ENCODE measurements at places on chromosomes 16 and 17.

- no peak for DNase-seq
Observed at GRCh38 chr17:51391982-51392654, 131.8 kb downstream of the UTP18 start.

DNA sequence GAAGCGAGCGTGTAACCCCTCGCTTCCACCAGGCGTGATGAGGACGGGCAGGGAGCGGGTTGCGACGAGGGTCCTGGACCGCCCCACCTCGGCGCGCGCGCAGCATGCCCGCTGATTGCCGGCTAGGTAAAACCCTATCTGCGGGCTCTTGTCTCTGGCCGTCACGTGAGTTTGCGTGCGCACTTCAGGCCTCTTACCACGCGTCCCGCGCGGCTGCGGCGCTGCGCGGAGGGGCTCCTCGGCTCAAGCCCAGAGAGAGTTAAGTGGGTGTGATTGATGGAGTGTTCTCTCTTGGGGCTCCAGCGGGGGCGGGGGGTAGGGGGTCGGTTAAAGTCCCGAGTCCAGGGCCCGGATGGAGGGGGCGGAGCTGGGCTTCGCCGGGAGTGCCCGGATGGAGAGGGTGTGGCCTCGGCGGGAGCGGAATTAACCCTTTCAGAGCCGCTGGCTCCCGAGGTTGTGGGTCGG, 7.9 kb downstream of the KDM6B start:
- no peak for DNase-seq

DNA sequence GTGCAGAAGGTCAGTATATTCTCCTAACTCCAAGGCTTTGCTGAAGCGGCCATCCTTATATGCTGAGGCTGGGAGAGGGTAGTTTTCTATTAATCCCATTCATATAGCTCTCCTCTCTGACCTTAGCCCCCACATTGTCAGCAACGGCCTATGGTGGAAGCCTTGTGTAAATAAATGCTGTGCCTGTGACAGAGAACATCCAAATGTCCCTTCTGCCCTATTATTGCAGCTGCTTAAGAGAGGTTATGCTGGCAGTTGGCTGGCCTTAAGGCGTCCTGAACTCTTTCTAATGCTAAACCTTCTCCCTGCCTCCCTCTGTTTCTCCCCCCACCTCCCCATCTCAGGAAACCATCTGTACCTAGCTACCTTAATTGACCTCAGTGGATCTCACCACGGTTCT, 53.6 kb downstream of the ARHGAP44 start:
- DNase-seq = no peak

- no peak for DNase-seq
Observed at GRCh38 chr17:45131616-45132319, 547 bp downstream of the PLCD3 start.

GRCh38 chr16:82074019-82074558, 39.0 kb downstream of the HSD17B2 start:
- no peak for DNase-seq

DNA sequence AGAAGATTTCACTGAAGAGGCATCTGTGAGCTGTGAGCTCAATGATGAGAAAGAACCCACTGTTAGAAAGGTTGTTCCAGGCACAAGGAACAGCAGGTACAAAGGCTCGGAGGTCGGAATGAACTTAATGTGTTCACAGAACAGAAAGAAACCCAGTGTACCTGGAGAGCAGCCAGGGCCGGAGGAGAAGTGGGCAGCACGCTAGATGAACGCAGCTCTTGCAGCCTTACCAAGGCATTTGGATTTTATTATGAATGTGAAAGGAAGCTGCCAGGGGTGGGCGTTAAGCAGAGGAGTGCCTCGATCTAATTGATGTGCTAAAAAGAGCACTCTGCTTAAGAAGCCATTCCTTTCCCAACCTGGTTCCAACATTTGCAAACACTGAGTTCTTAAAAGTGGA, 19.0 kb downstream of the EEF2K start:
- DNase-seq = no peak

- DNase-seq = no peak
Observed at GRCh38 chr16:29790949-29791844, 646 bp downstream of the KIF22 start.

DNA sequence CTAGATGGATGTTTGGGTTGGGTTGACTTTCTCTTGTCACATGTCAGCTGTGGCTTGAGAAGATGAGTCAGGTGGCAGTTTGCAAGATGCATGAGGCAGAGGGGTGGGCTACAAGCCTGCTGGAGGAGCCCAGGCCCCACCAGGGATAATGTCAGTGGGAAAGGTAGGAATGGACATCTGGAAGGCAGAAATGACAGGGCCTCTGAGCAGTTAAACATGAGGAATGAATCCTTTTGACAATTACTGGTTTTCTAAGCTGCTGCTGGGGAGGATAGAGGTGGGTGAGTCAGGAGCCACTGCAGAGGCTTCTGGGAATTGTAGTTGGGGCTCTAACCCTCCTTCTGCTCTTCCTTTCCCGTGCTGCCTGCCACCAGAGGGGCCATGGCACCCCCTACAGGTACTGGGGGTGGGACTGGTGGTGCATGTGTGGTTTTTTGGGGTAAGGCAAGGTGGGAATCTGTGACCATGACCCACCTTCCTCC, 15.7 kb downstream of the SLC52A1 start:
- DNase-seq = no peak

DNA sequence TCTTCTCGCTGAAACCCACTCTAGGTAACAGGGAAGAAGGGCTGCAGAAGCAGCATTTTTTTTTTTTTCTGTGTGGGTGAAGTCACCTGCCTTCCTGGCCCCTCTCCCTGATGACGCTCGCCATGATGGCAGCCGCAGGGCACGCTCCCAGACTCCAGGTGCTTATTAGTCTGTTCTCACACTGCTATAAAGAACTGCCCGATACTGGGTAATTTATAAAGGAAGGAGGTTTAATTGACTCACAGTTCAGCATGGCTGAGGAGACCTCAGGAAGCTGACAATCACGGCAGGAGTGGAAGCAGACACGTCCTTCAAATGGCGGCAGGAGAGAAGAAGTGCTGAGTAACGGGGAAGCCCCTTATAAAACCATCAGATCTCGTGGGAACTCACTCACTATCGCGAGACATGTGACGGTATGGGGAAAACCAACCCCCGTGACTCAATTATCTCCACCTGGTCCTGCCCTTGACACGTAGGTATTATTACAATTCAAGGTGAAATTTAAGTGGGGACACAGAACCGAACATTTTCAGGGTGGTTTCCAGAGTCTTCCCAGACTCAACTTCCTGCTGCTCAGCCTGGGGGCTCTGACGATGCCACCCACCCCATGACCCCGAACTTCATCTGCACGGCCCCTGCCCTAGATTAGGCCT, 34.9 kb upstream of the NLRP1 start:
- no peak for DNase-seq

DNA sequence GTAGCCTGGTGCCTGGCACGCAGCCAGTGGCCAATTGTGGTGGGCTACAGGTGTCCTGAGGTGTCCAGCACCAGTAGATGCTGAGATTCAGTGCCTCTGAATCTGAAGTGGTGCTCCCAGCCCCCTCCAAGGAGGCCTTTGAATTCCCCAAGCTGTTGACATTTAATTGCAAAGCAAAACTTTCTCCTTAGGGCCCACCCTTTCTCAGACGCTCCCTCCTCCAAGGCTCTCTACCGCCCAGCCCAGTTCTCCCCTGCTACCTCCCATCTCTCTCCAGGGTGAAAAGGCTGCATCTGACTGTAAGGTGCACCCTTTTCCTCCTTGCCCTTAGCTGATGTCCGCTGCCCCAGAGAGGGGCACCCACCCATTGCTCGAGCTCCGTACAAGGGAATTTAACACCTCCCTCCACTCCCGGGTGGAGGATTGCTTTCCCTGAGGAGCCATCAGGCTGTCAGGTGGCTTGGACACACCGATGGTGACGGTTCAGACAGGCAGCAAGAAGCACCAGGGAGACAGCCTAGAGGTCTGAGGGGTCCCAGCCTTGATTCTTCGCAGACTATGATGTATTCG, 1.7 kb downstream of the BEAN1 start:
- no peak for DNase-seq

GRCh38 chr17:77111934-77112296, 28.9 kb upstream of the SEC14L1 start:
- no peak for DNase-seq

DNA sequence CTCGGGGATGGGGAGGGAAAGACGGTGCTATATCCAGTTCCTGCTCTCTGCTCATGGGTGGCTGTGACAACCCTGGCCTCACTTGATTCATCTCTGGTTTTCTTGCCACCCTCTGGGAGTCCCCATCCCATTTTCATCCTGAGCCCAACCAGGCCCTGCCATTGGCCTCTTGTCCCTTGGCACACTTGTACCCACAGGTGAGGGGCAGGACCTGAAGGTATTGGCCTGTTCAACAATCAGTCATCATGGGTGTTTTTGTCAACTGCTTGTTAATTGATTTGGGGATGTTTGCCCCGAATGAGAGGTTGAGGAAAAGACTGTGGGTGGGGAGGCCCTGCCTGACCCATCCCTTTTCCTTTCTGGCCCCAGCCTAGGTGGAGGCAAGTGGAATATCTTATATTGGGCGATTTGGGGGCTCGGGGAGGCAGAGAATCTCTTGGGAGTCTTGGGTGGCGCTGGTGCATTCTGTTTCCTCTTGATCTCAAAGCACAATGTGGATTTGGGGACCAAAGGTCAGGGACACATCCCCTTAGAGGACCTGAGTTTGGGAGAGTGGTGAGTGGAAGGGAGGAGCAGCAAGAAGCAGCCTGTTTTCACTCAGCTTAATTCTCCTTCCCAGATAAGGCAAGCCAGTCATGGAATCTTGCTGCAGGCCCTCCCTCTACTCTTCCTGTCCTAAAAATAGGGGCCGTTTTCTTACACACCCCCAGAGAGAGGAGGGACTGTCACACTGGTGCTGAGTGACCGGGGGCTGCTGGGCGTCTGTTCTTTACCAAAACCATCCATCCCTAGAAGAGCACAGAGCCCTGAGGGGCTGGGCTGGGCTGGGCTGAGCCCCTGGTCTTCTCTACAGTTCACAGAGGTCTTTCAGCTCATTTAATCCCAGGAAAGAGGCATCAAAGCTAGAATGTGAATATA, 4.8 kb upstream of the LASP1NB start:
- DNase-seq = no peak

GRCh38 chr17:1315409-1315808, 35.9 kb downstream of the TRARG1 start:
- no peak for DNase-seq

GRCh38 chr17:61479493-61480413, 27.5 kb downstream of the TBX4 start:
- DNase-seq = no peak
